Stimulated activated CD8-positive, alpha-beta memory T cell treated with anti-CD3 and anti-CD28 coated beads, Interleukin-4, amount 100 ng/mL, for 48 hours (primary cell): ENCODE measurements at places on chromosomes 16 and 17.
A peak's percentile ranks its signal among the peaks of the same experiment; 100 is the strongest.

DNA sequence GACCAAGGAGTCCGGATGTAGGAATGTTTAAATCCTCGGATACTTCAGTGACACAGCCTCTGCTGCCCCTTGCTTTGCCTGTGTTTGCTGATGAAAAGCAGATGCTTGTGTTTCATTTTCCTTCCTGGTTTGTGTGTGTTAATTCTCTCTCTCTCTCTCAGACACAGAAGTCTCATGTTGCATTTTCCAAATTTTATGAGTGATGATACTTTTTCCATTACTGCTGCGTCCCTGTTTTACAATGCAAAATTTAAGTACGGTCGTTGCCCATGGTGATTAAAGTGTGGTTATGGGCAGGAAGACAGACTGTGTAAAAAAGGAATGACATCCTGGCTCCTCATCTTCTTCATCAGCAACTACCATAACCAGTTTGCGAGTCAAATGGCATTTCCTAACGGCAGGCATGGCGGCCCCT, 5.7 kb downstream of the RMI2 start:
- no peak for DNase-seq

GRCh38 chr17:2211661-2212399, 91.8 kb downstream of the SMG6 start:
- no peak for DNase-seq

GRCh38 chr17:73792994-73793393, 148.7 kb upstream of the SDK2 start:
- DNase-seq = no peak

GRCh38 chr16:77955127-77955526, 67.2 kb upstream of the CLEC3A start:
- no peak for DNase-seq

GRCh38 chr17:40358323-40359038, 6.1 kb downstream of the GJD3 start:
- peak; percentile 97 for DNase-seq

- DNase-seq = peak; percentile 81
Measured at GRCh38 chr16:28192806-28193529, 18.8 kb downstream of the XPO6 start.

DNA sequence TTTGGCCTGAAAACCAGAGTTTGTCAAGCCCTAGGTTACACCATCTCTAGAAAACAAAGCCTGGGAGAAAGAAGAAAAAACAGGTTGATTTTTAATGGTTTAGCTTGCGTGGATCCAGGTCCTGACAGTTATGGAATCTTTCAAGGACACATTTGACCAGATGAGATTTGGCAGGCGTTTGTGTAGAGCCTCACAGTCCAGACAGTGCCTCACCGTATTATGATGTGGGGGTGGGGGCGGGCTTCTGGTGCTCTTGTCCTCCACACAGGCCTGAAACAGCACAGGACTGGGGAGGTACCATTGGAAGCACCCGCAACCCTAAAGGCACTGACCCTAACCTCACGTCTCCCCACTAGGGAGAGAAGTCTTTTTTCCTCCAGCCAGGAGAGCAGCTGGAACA, 19.6 kb downstream of the MVP start:
- no peak for DNase-seq

GRCh38 chr16:66318505-66318904, 48.0 kb upstream of the CDH5 start:
- no peak for DNase-seq

DNA sequence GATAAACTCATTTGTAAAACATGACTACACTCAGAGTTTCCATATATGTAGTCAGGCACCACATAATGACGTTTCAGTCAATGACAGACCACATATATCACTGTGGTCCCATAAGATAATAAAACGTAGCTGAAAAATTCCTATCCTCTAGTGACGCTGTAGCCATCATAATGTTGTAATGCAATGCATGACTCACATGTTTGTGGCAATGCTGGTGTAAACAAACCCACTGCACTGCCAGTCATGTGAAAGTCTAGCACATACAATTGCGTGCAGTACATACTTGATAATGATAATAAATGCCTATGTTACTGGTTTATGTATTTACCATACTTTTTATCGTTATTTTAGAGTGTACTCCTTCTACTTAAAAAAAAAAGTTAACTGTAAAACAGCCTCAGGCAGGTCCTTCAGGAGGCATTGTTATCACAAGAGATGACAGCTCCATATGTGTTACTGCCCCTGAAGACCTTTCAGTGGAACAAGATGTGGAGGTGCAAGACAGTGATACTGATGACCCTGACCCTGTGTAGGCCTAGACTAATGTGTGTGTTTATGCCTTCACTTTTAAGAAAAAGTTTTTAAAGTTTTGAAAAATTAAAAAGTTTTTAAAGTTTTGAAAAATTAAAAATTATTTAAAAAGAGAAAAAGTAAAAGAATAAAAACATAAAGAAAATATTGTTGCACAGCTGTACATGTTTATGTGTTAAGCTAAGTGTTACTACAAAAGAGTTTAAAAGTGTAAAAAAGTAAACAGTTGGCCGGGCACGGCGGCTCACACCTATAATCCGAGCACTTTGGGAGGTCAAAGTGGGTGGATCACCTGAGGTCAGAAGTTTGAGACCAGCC, 9.0 kb downstream of the STAT5B start:
- peak; percentile 50 for DNase-seq

- no peak for DNase-seq
Measured at GRCh38 chr17:57855391-57856035, 5.7 kb upstream of the MRPS23 start.

- DNase-seq = no peak
Measured at GRCh38 chr17:76805319-76805718, 62.9 kb upstream of the MGAT5B start.

DNA sequence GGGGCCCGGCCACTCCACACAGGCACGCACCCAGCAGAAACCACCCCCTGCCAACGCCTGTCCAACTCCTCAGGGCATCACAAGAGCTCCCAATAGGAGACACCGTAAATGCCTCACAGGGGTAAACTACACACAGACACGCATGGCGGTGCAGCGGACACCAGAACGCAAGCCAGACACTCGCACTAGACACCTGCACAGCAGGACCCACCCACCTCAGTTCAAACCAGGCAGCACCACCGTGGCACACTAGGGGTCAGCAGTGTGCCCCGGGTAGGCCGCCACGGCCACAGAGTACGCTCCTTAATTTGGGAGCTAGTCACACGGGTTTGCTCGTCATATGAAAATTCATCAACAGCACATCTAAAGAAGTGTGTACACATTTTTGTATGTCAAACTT, 3.4 kb downstream of the SLC38A10 start:
- peak; percentile 84 for DNase-seq

- DNase-seq = no peak
Measured at GRCh38 chr16:78718141-78718540, 618.7 kb downstream of the WWOX start.

DNA sequence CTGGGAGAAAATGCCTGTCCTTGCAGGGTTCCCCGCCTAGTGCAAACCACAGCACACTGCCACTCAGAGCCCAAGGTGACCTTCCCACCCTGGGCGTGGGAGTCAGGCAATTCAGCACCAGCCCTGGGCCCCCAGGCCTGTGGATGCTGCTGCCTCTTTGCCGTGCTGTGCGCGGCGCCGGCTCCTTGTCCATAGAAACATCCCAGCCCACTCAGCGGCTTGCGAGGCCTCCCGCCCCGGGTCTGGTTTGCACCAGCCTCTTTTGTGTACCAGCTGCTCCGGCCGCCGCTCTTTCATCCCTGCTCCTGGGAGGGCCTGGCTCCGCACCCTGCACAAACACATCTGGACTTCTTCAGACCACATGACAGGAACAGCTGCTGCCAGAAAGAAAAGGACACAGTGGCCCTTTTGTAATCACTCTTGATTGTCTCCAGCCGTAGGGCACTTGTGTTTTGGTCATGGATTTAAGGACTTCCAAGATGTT, 75.4 kb upstream of the SDK2 start:
- no peak for DNase-seq

DNA sequence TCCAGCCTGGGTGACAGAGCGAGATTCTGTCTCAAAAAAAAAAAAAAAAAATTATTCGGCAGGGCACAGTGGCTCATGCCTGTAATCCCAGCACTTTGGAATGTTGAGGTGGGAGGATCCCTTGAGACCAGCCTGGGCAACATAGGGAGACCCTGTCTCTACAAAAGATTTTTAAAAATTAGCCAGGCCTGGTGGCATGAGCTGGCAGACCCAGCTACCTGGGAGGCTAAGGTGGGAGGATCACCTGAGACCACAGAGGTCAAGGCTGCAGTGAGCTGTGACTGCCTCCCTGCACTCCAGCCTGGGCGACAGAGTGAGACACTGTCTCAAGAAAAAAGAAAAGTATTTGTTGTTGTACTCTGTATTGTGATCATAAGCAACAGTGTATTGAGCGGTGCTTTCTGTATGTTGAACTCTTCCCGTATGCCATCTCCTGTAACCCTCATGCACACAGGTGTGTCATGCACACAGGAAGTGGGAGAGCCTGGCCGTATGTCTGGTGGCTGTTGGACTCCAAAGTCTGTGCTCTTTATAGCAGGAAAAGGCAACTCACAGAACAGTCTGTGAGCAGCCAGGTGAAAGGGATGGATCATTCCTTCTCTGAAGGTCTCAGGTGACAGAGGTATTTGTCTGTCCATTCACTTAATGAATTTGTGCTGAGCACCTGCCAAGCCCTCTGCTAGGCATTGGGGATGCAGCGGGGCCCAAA, 17.1 kb downstream of the CDH1 start:
- DNase-seq = no peak

GRCh38 chr17:15264542-15264941, 584 bp downstream of the PMP22 start:
- no peak for DNase-seq

GRCh38 chr17:78915872-78916632, 9.1 kb downstream of the TIMP2 start:
- DNase-seq = no peak

- DNase-seq = no peak
Measured at GRCh38 chr17:81416612-81417011, 21.4 kb downstream of the BAHCC1 start.

GRCh38 chr17:78082988-78083387, 45.6 kb downstream of the TMC6 start:
- no peak for DNase-seq

DNA sequence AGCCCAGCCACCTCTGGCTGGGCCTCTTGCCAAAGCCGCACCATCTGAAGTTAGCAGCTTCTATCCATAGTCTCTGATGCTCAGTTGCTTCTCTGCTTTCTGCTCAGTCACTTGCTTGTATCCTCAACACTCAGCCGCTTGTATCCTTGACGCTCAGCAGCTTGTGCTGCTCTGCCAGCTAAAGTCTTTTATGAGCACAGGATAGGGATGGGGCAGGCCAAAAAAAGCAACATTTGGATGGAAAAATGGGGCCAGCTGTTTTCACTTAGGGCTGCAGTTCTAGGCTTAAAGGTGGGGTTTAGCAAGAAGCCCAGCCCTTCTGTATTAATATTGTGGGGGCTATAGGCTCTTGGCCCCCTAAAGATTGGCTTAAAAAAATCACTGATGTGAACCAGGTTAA, 739.4 kb downstream of the CDH8 start:
- no peak for DNase-seq

DNA sequence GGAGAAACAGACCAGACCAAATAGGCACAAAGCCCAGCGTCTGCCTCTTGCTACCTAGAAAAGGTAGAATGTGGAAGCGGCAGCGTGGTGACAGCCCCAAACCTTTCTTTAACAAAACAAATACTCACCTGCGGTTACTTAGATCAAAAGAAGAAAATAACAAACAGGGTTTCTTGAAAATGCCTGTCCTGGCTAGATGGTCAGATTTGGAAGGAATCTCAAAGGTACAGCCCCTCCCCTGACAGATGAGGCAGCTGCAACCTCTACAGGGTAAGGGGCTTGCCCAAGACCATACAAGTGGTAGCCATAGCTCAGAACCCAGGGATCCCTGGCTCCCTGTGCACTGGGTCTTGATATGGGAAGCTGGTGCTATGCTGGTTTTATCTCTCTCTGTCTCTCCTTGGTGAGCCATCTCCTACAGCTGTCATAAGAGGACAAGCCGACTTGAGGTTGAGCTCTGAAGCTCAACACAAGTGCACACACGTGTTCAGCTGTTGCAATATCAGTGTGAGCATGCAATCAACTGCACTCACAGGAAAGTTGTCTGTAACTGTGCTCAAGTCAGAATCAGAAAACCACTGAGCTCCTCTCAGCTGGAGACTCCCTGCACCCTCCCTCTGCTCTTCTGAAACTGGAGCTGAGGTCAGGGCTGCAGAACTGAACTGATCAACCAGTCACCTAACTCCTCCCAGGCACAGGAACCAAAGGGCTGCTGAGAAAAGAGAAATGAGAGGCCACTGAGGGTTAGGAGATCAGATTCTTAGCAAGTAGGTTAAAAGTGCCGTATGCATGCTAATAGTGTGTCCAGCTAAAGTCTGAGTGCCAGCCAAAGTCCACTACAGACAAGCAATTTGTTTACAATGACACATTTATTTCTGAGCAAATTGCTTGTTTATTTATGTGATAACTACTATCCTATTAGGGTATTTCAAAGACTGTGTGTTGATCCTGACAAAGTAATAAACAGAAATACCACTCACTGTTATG, 6.1 kb upstream of the RNF157 start:
- peak; percentile 63 for DNase-seq

GRCh38 chr17:50604513-50604912, 30.2 kb upstream of the ABCC3 start:
- no peak for DNase-seq

- DNase-seq = no peak
Measured at GRCh38 chr17:10648381-10648780, 8.7 kb downstream of the MYH3 start.

- peak; percentile 76 for DNase-seq
Measured at GRCh38 chr16:67173808-67174705, 3.7 kb downstream of the NOL3 start.

DNA sequence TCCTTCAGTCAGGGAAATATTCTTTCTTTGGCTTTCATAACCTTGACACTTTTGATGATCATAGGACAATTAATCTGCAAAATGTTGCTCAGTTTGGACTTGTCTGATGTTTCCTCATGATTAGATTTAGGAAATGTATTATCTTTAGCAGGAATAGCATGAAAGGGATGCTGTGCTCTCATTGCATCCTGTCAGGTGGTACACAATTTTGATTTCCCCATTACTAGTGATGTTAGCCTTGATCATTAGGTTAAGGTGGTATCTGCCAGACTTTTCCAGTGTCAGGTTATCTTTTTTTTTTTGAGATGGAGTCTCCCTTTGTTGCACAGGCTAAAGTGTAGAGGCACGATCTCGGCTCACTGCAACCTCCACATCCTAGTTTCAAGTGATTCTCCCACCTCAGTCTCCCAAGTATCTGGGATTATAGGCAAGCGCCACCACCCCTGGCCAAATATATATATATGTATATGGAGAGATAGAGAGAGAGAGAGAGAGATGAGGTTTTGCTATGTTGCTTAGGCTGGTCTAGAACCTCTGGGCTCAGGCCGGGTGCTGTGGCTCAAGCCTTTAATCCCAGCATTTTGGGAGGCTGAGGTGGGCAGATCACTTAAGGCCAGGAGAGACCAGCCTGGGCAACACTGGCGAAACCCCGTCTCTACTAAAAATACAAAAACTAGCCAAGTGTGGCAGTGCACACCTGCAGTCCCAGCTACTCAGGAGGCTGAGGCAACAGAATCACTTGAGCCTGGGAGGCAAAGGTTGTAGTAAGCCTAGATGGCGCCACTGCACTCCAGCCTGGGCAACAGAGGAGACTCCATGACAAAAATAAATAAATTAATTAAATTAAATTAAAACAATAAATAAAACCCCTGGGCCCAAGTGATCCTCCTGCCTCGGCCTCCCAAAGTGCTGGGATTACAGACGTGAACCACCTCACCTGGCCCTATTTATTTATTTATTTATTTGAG, 15.8 kb upstream of the CAVIN1 start:
- DNase-seq = peak; percentile 61
